ENCODE measurements at places on chromosomes 12 and 14.

DNA sequence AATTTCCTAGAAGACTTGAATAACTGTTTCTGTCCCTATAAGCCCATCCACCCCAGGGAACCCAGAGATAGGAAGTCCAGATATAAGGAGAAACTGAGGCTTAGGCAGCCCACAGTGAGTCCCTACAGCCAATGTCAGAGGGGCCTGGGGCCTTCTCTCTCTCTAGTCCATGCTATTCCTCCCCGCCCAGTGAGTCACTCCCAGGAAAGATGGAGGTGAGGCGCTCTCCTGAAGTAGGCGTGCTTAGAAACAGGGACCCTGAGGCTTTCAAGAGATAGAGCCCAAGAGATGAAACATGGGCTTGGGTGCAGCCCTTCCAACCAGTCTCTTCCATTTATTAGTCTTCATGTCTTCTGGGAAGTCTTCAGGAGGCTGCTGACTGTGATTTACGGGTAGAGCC, 2.3 kb upstream of the SMUG1 start:
- DNase-seq = no peak

DNA sequence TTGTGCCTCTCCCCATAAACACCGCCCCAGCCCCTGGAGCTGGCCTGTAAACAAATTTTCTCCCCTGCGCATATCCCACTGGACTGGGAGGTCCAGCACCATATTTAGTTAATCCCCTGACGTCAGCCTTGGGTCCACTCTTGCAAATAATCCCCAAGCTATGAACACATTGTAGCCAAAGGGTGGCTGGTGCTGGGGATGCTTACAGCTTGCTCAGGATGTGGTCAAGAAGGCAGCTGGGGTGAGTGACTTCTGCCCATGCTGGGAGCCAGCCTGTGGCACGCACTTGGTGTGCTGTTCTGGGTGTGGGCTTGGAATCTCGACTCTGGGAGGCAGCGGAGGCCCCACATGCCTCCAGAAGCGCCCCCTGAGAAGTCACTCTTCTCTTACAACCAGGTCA, 32.1 kb downstream of the CMKLR1 start:
- no peak for DNase-seq

DNA sequence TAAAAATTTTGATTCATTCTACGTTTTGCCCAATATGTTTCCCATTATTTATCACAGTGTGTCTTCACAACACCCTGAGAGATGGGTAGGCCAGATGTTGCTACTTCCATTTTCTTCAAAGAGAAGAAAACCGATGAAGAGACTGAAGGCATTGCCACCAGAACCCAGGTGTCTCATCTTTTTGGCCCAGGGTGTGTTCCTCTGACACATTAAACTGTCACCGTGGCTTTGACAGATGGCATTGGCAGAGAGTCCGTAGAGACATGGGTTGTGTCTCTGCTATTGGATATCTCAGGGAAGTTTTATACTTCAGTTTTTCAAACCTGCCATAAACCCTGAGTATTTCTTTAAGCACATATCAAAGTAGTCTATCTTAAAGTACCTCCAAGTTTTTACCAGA, 11.3 kb upstream of the NUDT4 start:
- no peak for DNase-seq

DNA sequence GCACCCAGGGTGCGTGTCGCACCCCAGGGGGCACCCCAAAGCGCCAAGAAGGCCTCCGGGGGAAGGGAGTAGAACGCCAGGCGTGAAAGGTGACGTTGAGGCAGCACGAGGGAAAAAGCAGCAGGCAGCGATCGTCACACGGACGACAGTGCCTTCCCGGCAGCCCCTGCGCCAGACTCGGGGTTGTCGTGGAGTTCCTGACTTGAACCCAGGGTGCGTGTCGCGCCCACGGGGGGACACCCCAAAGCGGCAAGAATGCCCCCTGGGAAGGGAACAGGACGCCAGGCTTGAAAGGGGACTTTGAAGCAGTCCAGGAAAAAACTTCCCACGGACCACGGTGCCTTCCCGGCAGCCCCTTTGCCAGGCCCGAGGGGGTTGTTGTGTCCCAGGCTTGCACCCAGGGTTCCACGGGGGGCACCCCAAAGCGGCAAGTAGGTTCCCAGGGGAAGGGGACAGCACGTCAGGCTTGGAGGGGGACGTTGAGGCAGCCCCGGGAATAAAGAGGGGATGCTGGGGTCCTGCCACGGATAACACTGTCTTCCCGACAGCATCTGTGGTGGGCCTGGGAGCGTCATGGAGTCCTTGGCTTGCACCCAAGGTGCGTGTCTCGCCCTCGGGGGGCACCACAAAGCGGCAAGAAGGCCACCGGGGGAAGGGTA, 159.2 kb upstream of the ALG10B start:
- DNase-seq = no peak

DNA sequence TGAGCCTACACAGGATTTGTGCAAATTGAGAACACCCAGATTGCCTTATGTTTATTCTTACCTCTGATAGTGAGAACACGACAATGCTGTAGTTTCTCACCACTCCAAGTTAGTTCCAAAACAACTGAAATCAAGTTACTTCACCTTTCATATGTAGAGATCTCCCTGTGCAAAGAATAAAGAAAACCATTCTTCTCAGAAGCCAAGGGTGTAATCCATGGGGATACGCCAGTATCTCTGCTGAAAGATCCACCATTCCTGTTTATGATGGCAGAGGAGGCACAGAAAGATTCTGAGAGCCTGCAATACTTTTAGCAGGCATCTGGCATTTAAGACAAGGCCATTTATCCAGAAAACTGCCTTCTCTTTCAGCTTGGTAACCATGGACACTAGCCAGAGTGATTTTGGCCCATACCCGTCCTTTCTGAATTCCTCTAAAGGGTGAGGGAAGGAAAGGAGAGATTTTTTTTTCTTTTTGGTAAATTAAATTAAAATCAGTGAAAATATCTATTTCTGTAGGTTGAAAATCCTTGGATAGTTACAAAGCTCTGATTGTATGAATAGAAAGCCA, 355.4 kb upstream of the FAR2 start:
- DNase-seq = no peak

DNA sequence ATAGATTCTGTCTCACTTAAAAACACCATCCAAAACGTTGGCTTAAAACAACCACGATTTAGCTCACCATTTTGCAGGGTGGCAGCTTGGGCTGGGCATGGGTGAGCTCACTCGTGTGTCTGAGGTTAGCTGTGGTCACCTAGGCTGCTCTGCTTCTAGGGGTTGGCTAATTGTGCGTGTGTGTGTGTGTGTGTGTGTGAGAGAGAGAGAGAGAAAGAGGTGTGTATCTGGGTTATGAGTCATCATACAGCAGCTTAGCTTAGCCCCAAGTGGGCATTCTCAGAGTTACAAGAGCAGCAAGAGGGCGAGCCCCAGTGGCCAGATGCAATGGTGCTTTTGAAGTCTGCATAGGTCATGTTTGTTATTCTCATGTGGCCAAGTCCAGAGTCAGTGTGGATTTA, 6.0 kb downstream of the FBXW8 start:
- no peak for DNase-seq

- no peak for DNase-seq
Observed at GRCh38 chr12:89565002-89565401, 39.2 kb upstream of the POC1B start.

DNA sequence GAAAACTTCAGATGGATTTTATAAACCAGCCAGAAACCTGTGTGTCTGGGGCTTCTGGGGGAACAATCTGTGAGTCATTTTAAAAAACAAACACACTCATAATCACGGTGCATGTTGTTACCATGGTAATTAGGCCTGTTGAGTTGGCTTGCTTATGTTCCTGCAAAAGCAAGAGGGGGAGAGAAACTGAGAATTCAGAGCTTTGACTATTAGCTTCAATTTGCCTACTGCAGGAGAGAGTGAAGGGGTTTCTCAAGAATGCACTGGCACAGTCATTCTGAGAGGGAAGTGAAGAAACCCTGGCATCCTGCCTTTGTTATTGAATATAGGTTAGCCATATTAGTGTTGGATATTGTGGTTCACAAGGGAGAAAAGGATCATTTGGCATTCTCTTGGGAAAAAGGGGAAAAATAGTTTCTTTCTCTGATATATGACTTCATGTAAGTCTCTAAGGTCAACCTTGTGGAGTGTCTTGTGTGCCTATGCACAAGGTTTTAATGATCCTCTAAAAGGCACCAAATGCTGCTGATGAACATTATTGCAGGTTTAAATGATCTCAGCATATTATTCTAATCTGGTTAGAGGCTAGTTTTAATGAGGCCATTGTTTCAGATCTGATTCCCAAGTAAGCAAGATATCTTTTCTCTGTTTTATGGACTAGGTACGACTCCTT, 12.9 kb downstream of the GNG2 start:
- DNase-seq = no peak

DNA sequence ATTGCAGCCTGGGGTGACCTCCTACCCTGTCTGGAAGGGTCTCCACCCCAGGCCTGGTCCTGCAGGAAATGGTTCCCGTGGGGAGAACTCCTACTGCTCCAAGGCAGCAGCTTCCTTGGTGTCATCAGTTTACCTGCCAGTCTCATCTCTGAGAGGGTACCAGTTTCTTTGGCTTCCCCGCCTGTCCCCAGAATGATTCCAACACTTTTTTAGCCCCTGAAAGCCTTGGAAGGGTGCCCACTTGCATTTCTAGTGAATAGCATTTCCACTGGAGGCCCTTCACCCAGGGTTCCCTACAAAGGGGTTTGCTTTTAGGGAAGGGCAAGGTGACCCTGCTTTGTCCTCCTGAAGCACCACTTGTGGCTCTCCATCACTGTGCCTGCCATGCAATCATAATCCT, 284.3 kb downstream of the ZFP36L1 start:
- no peak for DNase-seq

Data from stimulated activated CD4-positive, alpha-beta T cell treated with anti-CD3 and anti-CD28 coated beads, Interleukin-1b, Interleukin-23, amount 100 ng/mL, for 1 hour (primary cell).